GM12878 (cell line): ENCODE measurements at places on chromosomes 6 and 20. TPM values are rescaled to one million over a fixed set of nuclear protein-coding genes. Genes with fewer than 3 reads are reported as not detected.

Gene UST
- total RNA-seq: 2.2 and 2.4 TPM in 2 replicates

Gene RIPOR3
- 0.05 TPM in 1 of 2 replicates, not detected in the other for total RNA-seq

DNA sequence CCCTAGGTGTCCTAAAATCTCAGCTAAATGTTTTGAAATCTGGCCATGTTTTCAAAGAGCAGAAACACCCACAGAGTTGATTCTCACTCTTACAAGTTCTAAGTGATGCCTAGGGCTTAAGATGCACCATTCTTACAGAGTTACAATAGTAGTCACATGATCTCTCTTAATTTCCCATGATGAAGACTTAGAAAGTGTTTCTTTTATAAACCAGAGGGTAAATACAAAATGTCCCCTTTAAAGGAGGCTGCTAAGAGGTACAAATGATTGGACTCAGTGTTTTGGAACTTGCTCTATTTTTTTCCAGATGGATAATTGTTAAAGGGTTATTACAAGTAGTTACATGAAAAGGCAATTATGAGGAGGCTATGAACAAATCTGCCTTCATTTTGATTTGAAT, 244.6 kb downstream of the GRM1 start:
- H3K4me1 ChIP-seq: no peaks in the 10 kb centered on the region
- H3K27me3 ChIP-seq: no peaks in the 10 kb centered on the region
- no peak overlapping the region for H3K27ac ChIP-seq

Gene MDFI
- total RNA-seq: not detected in 2 replicates

DNA sequence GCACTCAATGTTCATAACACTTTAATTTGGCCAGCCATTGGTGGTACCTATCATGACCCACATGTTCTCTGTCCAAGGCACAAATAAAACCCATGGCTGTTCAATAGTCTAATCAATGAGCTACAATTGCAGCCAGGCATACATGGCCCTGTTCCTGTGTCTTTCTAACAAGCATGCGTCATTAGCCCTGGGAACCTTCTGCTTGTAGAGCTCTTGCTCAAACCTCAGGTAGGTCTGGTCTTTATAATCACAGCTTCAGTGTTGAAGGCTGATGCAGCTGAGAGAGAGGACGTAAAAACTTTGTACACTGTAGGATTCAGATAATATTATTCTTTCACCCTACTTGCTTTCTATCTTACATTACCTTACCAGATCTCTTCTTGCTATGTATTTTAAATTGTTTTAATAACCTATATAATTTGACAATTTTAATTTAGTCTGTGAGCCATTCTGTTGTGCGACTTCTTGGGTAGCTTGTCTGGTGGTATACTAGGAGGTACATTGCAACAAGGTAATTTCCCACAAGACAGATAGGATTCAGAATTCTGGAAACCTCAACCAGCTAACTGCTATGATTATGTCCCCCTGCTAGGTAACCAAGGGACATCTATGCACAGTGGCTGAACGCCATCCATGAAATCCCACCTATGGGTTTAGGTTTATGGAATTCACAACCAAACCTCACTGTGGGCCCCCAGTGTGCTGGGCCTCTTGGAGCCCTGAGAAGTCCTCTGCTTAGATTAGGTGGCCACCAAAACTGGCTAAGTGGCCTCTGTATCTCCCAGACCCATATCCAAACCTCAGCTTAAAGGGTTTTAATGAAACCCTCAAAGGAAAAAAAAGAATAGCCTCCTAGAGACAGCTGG, 55.4 kb upstream of the RIPOR2 start:
- H3K27me3 ChIP-seq: no peaks in the 10 kb centered on the region
- peaks cover 6% of the 10 kb centered on the region for H3K4me1 ChIP-seq
- no peak overlapping the region for H3K27ac ChIP-seq
- no peaks in the 10 kb centered on the region for H3K36me3 ChIP-seq
- DNase-seq: no peak

DNA sequence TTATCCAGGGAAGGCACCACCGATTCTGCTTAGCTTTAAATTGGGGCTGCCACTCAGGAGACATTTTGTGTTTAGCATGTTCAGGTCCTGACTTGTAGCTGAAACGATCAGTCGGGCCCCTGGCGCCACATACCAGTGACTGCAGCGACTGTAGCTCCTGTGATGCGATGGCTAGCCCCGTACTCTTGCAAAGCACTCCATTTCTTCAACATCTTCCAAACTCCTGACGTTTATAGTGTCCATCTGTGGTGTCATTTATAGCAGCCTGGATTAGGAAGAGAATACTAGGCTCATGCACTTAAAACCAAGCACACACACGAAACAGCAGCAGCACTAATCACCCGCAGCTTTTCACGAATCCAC, 13.0 kb downstream of the POU3F2 start:
- H3K36me3 ChIP-seq: no peaks in the 10 kb centered on the region
- H3K4me3 ChIP-seq: no peak overlapping the region
- no peak for DNase-seq

DNA sequence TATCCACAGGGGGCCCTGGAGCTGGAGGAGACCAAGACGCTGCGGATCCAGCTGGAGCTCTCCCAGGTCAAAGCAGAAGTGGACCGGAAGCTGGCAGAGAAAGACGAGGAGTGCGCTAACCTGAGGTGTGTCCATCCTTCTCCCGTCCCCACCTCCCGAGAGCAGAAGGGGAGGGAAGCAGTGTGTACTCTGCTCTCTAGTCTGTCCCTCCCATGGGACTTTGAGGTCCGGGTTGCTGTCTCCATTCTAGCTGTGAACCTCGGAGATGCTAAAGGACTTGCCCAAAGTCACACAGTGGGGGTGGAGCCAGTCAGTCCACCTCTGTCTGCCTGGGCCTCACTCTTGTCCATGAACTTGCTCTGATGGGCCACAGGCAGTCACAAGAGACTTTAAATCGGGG, 44.1 kb downstream of the MYH7B start:
- H3K36me3 ChIP-seq: peaks cover 3% of the 10 kb centered on the region; the same call in 1 of the 2 replicates
- H3K27ac ChIP-seq: no peak overlapping the region

Gene NT5DC1
- total RNA-seq: 104 and 110 TPM in 2 replicates

DNA sequence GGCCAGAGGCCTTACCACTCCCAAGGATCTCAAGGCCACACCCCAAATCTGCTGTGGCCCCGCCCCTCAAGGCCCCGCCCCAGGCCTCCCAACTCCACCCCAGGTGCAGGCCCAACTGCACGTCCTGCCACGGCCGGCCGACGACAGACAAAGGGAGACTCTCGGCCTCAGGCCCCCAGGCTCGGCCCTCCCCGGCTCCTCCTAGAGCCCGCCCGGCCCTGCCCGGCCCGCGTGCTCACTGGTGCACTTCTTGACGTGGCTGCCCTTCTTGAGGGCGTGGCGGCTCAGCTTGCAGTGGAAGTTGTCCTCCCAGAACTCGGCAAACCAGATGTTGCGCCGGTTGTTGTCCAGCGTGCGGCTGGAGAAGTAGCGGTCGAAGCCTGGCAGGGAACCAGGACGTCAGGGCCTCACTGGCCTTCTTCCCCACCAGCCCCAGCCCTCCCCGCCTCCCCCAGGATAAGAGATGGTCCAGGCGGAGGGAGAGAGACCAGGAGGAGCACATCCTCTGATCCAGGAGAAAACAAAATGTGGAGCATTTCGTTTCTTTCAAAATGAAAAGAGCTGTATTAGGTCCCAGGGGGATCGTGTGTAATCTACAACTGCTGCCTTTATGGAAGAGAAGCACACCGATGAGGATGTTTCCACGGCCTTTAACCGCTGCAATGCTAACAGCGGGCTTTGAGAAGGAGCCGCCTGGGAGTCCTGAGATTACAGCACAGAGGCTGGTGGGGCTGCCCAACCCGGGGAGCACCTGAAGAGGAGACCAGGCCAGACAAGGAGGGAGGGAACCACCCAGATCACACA, 89.4 kb downstream of the GRM4 start:
- DNase-seq: no peak
- H3K4me1 ChIP-seq: no peaks in the 10 kb centered on the region
- peaks cover 3% of the 10 kb centered on the region; the same call in 1 of the 2 replicates for H3K27me3 ChIP-seq
- no peak overlapping the region for H3K27ac ChIP-seq
- no peak overlapping the region for H3K4me3 ChIP-seq
